ENCODE measurements at places on chromosomes 4 and X. TPM values are rescaled to one million over a fixed set of nuclear protein-coding genes. Genes with fewer than 3 reads are reported as not detected.

PAK3 gene
- total RNA-seq, result 2.3 TPM

S100P gene
- 8.8 TPM for total RNA-seq

FOXR2 gene
- total RNA-seq, result not detected

SLITRK4 gene
- total RNA-seq, result 5.1 TPM

MAGEB3 gene
- not detected for total RNA-seq

HPGDS gene
- total RNA-seq, result not detected

FAM9B gene
- not detected for total RNA-seq

ALAS2 gene
- total RNA-seq, result not detected

MGAT4D gene
- not detected for total RNA-seq

TGIF2LX gene
- not detected for total RNA-seq

FHIP1A gene
- 10.0 TPM for total RNA-seq

MAGEA9B gene
- 0.17 TPM for total RNA-seq

SHROOM2 gene
- total RNA-seq, result 14.1 TPM

TEX13D gene
- total RNA-seq, result not detected

FGG gene
- not detected for total RNA-seq

TEX13B gene
- not detected for total RNA-seq

REELD1 gene
- total RNA-seq, result not detected

EDA2R gene
- total RNA-seq, result 12.6 TPM

TMPRSS11E gene
- not detected for total RNA-seq

NKX1-1 gene
- total RNA-seq, result not detected

LAMP2 gene
- 115 TPM for total RNA-seq

ADH1B gene
- 0.08 TPM for total RNA-seq
